CD8-positive, alpha-beta memory T cell (primary cell): ENCODE measurements at places on chromosomes 2 and 18. TPM values are rescaled to one million over a fixed set of nuclear protein-coding genes. Genes with fewer than 3 reads are reported as not detected.

- no peak for DNase-seq
Measured at GRCh38 chr18:8607776-8608742, 1.2 kb upstream of the RAB12 start.

GRCh38 chr2:85255813-85256594 lies 71.8 kb downstream of the TGOLN2 start:
- no peak for DNase-seq

Gene CHST9
- total RNA-seq: not detected

GRCh38 chr2:218345491-218346236 lies 11.0 kb upstream of the CATIP start:
- no peak for DNase-seq

GRCh38 chr2:158025255-158025996 lies 76.2 kb upstream of the UPP2 start:
- no peak for DNase-seq

Gene ABCG5
- not detected for total RNA-seq

- DNase-seq: no peak
Measured at GRCh38 chr2:161355983-161356382, 47.8 kb downstream of the PSMD14 start.

DNA sequence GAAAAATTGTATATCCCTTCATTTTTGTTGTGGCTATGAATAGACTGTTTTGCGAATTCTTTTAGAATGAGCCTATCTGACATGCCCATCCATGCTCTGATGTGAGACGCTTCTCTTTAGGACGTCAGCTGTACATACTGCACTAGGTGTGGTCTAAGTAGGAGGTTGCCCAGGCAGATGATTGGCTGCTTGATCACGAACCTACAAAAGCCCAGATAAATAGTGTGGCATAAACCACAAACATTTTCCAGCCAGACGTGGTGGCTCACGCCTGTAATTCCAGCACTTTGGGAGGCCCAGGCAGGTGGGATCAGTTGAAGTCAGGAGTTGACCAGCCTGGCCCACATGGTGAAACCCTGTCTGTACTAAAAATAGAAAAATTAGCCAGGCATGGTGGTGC lies 251.8 kb downstream of the AGAP1 start:
- no peak for DNase-seq

DNA sequence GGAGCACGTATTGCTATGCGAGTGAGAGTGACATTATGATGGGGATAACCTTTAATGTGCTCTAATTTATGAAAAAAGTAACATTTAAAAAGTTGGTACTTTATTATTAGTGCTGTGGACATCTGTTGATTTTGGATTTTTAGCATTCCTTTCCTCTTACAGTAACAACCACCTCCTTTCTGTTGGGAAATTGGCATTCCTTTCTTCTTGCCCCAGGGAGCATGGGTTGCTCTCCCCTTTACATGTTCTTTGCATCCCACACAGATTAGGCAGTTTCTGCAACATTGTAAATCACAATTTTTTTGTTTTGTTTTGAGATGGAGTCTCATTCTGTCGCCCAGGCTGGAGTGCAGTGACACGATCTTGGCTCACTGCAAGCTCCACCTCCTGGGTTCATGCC lies 300.2 kb downstream of the LPIN1 start:
- DNase-seq: no peak

DNA sequence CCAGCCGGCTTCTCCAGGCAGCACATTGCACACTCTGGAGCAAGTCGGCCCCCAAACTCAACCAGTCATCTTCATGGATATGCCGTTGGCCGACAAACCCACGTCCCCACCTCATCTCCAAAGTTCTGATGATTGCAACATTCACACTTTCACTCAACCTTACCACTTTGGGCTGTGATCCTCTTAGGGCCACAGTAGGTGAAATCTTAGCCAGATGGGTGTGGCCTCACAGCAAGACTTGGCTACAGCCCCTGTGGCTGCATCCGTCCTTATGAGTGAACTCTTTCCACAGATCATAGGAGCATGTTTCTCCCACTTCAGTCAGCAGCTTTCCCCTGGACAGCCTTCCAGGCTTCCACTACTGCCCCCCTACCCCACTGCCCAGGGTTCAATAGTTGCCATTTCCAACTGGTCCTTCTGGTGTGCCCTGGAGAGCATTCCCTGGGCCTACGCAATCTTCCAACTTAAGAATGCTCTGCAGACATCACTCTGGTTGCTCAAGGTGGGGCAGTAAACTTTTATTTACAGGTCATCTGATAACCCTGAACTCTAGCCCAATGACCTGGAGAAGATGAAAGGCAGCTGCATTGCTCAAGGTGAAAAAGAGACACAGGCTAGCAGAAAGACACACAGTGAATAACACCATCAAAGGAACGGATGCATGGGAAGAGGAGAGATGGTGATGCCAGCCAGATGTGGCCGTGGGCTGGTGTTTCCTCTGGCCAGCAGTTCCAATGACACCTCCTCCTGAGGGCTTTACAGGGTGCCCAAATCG lies 34.5 kb downstream of the ARL4C start:
- DNase-seq: peak; percentile 35

DNA sequence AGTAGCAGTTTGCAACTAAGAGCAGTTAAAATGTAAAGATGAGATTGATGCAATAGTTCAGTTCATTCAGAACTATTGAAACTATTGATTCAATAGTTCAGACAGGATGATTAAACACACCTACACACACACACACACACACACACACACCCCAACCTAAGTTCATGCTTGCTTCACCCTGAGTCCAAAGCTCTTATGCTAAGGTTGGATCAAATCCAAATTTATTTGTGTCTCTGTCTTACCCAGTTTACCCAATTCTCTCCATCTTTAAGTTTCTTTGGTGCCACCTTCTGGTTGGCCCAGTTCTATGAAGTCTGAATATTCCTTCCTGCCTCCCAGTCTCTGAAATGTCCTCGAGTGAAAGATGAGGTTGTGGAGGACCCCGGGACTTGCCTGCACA lies 5.1 kb downstream of the SERPINB8 start:
- DNase-seq: no peak

GRCh38 chr2:178404368-178404767 lies 46.6 kb downstream of the PRKRA start:
- DNase-seq: no peak

Gene ICOS
- 84.5 TPM for total RNA-seq

Gene CNDP2
- 206 TPM for total RNA-seq

GRCh38 chr18:5095239-5095638 lies 101.8 kb downstream of the AKAIN1 start:
- DNase-seq: no peak

DNA sequence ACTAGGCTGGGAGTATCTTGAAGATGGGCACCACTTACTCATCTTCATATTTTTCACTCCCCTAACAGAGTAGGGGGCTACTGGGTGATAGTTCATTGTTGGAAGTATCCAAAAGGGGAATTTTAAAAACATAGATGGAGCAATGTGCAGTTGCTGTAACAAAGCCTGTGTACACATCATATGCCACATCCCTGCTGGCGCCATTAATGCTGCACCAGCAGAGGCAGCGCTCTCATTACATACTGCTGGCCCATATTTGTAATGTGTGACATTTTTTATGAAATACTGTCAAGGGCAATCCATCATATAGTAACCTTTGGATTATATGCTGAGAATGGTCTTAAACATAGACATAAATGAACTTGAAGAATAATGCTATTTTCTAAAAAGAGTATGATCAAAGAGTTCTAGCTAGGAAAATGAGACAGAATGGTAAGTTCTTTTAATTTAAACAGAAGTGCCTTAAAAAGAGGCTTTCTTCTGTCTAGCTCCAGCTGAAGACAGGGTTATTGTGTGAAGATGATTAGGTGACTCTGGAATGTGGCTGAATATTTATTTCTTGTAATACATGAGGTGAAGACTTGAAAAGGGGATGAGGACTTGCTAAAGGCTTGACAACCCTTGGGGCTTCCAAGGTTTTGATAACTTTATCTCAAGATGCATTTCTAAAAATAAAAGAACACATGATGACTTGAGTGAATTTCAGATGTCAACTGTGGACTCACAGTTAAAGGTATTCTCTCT lies 2.4 kb upstream of the TMEM178A start:
- no peak for DNase-seq

DNA sequence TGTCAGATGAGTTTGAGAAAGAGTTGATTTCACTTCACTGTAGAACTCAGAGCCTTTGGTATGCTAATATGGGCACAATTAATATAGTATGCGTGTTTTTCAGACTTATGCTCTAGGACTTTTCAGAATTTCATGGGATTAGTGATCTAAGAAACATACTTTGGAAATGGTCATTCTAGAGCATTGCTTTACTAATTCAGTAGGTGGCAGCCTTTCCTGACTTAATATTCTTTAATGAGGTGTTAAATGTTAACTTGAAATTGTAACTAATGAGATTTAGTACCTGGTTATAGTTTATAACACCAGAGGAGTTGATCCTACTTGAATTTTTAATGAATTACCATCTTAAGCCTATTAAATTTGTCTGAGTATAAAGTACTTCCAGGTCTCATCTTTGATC lies 28.4 kb downstream of the ACTR2 start:
- DNase-seq: no peak

Gene CYS1
- total RNA-seq: 0.20 TPM

DNA sequence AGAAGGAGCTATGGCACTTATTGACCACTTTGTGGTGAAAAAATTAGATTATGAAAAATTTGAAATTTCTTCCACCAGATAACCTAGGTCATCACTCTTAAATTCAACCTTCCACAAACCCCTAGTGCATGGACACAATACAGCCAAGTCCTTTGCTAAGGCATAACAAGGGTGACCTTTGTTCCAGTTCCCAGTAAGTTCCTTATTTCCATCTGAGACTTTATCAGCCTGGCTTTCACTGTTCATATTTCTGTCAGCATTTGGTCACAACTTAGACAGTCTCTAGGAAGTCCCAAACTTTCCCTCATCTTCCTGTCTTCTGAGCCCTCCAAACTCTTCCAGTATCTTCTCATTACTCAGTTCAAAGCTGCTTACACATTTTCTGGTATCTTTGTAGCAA lies 132.5 kb downstream of the TRABD2A start:
- DNase-seq: no peak

Gene GLB1L
- 2.6 TPM for total RNA-seq

DNA sequence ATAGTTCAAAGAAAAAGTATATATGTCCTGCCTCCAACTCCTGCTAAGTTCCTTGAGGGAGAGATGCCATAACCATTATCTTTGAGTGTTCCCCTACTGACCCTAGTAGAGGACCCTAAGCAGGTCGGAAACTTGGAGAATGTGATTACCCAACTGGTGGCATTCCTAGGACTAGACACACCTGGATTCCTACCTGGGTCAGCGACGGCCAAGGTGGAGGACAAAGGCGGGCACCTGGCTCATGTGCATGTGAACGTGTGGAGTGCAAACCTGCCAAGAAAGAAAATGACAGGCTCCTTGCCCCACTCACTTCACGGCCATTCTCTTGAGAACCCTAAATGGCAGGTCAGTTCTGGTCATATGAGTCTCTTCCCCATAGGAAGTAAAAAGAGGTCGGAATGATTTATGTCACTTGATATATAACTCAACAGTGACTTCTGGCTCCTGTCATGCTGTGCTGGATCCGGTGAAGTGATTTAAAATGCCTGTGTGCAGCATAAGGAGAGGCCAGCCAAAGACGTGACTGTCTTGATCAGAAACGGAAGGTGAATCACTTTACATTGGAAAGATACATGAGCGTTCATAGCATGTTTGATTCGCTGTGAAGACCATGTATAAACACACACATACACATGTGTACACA lies 371.6 kb downstream of the EIPR1 start:
- no peak for DNase-seq

DNA sequence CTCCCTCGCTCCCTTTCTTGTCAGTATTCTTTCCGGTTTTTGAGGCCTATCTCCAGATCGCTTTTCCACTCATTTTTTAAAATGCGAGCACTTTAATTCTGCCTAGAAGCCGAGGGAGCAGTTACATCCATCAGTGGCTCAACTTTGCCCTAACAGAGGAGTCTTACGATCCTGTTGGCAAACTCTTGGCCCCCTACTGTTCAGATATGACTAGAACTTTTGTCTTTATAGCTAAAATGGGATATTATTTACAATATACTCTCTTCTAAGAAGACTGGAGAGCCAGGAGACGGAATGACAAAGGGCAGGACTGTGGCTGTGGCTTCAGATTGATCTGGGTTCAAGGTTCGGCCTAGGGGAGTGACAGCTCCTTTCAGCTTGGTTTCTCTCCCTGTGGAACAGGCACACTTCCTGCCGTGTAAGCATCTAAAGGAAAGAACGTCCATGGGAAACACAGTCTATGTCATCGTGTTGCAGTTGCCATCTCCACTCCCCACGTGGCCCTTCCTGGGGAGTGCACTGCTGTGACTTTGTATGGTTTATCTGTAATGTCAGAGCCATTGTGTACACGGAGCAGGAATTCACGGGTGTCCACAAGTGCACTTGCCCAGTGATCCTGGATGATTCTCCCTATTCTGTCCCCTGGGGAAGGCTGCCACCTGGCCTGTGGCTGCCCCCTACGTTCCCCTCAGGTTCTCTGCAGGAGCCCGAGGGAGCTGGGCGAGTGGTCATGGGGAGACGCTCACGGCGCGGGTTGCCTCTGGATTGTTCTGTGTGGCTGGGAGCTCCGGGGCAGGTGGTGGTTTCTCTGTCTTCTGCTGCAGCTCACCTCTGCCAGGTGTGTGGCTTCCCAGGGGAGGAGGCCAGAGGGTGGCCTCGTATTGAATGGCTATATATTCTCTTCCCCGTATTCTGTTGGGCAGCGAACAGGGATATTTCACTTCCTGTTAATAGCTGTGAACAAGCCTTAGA lies 222.0 kb downstream of the LDLRAD4 start:
- DNase-seq: no peak

Gene NLRC4
- 0.16 TPM for total RNA-seq

DNA sequence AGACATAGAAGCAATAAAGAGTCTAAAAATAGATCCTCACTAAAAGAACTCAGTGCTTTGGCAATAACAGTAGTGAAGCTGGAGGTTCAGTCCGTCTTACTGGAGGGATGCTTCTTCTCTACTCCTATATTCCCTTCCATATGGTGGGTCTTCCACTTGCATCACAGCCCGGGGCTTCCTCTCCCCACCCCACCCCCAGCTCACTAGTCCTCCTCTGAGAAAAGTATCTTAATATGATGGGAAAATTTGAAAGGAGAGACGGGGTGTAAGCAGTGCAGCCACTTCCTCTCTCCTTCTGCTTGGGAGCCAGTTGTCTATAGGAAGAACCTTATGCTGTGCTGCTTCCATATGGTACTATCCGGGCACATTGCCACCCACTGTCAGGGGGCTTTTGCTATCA lies 57.2 kb upstream of the SPOPL start:
- DNase-seq: no peak

- DNase-seq: no peak
Measured at GRCh38 chr2:230208576-230208975, 11.2 kb downstream of the SP110 start.

DNA sequence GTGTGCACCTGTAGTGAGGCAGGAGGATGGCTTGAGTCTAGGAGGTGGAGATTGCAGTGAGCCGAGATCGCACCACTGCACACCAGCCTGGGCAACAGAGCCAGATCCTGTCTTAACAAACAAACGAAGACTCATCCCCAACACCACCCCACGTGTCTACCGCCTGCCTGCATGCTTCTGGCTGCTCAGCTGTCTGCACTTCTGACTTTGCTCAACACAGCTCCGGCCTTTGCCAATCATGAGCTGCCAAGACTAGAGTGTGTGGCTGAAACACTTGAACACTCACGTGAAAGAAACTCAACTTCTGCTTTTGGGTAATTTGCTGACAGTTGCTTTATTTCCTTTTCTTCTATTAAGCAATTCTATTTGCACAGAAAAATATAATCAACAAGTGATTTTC lies 32.1 kb upstream of the SP3 start:
- no peak for DNase-seq

Gene TEKT4
- total RNA-seq: not detected

GRCh38 chr18:74935434-74935833 lies 273.5 kb downstream of the PTGR3 start:
- DNase-seq: no peak

Gene CYP27C1
- not detected for total RNA-seq
